ENCODE measurements at places on chromosomes 5 and 9.

DNA sequence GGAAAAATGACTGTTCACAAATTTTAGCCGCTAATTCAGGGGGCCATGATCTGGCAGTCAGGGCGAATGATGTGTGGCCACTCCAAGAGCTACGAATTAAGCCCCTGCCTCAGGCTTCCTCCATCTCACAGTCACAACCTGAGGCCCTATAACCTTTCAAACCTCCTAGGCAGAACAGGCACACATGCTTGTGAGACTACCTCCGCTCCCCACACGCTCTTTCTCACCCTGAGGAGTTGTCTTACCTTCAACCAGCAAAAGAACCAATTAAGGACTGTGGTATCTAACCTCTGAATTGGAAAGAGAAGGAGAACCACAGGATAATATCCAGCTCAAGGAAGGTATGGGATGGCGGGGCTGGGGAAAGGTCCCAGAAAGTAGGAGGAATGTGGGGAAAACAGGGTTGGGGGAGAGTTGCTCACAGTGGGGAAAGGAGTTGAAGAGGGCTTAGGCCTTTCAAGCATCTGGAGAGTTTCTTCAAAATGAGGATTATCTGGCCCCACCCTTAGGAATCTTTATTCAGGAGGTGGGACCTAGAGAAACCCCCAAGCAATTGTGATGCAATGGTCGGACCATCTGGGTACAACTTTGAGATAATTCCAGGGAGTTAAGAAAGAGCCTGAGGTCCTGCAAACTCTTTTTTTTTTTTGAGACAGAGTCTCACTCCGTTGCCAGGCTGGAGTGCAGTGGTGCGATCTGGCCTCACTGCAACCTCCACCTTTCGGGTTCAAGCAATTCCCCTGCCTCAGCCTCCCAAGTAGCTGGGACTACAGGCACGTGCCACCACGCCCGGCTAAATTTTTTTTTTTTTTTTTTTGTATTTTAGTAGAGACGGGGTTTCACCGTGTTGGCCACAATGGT is 5.5 kb downstream of the PCDH1 start:
- no peak for DNase-seq

DNA sequence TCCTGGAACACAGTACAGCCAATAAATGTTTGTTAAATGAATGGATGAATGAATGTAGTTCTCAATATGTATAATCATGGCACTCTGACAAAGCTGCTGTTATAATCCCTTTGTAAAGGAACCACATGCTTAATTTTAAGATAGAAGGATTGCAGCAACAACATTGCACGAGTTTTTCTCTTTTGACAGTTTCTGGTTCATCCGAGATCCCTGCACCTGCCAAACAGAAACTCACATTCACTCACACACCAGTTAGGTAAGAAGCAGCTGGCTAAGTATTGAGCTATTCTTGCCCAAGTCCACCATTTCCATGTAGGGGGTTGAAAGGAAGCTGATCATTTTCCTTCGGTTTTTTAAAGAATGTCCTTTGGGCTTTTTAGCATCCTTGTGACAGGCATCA is 133.7 kb upstream of the MAP1B start:
- DNase-seq: no peak

DNA sequence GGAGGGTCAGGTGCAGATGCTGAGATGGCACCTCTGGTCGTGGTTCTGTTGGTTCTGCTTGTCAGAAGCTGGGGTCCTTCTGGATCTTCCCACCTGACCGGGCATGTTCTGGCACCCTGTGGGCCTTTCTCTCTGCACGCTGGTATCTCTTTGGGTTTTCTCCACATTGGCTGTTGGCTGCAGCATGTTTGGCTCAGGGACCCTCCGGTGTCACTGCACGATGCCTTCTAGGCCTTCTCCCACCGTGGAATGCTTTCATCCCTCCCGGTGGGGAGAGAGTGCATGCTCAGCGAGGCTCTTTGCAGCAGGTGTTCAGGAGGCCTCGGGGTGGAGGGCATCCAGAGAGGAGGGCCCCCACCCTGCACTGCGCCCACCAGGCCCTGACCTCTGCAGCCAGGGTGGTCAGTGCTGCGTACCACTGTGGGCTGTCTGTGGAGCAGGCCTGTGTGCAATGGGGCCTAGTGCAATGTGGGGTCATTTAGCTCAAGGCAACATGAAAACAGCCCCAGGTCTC is 119.4 kb downstream of the WNK2 start:
- DNase-seq: no peak

DNA sequence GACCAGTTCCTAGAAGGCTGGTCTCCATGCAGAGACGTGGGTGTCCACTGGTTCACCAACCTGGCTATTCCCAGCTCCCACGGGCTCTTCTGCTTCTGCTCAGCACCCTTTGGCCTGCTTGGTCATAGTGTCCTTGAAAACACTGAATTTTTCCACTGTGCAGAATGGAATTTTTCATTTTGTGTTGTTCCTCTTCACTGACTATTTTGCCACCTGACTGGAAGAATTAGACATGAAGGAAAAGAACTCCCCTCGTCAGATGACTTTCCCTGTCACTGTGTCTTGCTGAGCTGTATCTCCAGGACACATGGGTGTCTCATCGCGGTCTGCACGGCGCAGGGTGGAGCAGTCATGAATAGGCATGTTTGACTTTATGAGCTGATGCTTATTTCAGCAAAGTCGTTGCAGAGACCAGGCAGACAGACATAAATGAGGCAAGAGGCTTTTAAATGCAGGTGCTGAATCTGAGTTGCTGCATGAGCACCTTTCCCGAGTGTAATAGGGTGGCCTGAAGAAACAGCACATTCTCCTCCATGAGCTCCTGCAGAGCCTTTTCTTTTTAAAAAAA is 50.2 kb upstream of the SEMA4D start:
- no peak for DNase-seq

- DNase-seq: no peak
Observed at GRCh38 chr5:21063146-21063545, 1075.1 kb upstream of the CDH18 start.

DNA sequence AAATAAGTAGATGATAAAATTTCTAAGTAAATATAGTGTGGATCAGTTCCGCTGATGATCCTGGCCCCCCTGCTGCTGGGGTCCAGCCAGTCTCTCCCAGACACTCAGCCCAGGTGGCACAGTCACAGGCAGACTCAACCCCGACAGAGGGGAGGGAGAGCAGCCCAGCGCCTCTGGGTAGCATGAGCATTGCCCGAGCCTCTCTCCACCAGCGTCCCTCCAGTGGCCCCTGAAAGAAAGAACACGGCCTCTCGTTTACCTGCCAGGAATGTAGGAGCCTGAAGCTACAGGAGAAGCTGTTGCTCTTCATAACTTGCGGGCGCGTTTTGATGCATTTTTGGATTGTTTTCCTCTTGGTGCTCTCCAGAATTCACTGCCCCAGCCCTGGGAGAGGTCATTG is 68.8 kb upstream of the ICE1 start:
- DNase-seq: no peak

All from astrocyte of the hippocampus (primary cell).